ENCODE measurements at places on chromosomes 6 and 20. TPM values are rescaled to one million over a fixed set of nuclear protein-coding genes. Genes with fewer than 3 reads are reported as not detected.

GRCh38 chr6:30006170-30007131, 54.6 kb upstream of the POLR1H start:
- no peak overlapping the region for H3K27ac ChIP-seq
- H3K4me3 ChIP-seq = peak overlapping the region; percentile 57
- H3K27me3 ChIP-seq = no peaks in the 10 kb centered on the region
- H3K4me1 ChIP-seq = peaks cover 26% of the 10 kb centered on the region

DNA sequence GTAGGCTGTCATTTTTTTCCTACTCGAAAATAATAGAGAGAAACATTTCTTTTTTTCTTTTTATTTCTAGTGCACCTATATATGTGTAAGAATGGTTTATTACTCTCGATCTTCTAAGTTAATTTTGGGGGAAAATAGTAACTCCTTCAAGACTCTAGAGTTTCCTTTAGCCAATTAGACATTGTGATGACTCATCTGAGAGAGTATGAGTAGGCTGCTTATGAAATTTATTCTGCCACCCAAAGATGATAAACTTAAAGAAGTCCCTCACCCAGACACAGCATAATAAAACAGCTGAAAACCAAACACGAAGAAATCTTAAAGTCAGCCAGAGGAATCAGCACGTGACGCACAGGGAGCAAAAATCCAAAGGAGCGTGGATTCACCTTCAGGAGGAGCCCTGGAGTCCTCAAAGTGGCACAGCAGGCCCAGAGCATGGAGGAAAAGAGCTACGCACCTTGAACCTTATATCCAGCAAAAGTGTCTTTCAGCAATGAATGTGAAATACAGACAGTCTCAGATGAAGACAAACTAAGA, 81.9 kb downstream of the ERMARD start:
- H3K4me1 ChIP-seq = peaks cover 19% of the 10 kb centered on the region
- DNase-seq = no peak
- no peak overlapping the region for H3K27ac ChIP-seq
- H3K4me3 ChIP-seq = no peak overlapping the region
- no peaks in the 10 kb centered on the region for H3K36me3 ChIP-seq

GRCh38 chr6:112839525-112839961, 492.4 kb downstream of the RFPL4B start:
- no peak overlapping the region for H3K27ac ChIP-seq
- no peak overlapping the region for H3K4me3 ChIP-seq
- H3K36me3 ChIP-seq = no peaks in the 10 kb centered on the region
- DNase-seq = no peak

The HSPA12B gene
- total RNA-seq = not detected

DNA sequence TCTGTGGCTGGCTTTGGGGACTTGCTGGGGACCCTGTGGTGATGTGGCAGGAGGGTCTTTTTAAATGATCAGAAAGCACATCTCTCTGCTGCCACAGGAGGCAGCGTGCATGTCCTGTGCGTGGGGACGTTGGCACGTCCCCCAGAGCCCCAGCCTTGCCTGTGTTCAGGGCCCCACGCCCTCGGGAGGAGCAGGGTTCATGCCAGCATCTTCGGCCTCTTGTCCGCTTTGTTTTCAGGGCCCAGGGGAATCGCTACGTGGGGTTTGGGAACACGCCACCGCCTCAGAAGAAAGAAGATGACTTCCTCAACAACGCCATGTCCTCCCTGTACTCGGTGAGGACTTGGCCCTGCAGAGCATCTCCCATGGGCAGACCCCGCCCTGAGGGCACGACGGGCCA, 6.0 kb downstream of the ARFGAP1 start:
- DNase-seq = no peak
- peaks cover 13% of the 10 kb centered on the region for H3K4me1 ChIP-seq
- no peak overlapping the region for H3K4me3 ChIP-seq
- H3K36me3 ChIP-seq = peaks cover 82% of the 10 kb centered on the region
- no peaks in the 10 kb centered on the region for H3K27me3 ChIP-seq

DNA sequence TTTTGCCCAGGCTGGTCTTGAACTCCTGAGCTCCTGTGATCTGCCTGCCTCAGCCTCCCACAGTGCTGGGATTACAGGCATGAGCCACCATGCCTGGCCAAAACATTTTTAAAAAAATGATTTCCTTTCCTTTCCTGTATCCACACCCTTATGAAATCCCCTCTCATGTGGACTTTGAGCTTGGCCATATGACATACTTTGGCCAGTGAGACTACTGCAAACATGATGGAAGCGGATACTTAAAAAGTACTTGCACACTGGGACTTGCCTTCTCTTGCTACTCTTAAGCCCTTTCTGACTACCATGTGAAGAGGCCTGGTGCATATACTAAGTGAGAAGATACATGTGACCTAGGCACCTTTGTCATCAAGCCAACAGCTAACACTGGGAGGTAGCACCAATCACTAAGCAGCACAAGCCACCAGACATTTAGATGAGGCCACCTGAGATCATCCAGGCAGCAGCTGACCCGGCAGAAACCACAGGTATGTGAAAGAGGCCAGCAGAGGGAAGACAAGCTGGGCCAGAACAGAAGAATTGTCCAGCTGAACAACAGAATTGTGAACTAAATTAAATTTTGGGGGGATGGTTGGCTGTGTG, 78.5 kb upstream of the HDAC2 start:
- H3K27ac ChIP-seq = no peak overlapping the region
- DNase-seq = peak; percentile 80
- no peak overlapping the region for H3K4me3 ChIP-seq
- H3K36me3 ChIP-seq = no peaks in the 10 kb centered on the region
- peaks cover 14% of the 10 kb centered on the region for H3K4me1 ChIP-seq

The PRPH2 gene
- total RNA-seq = 0.06 TPM

- H3K36me3 ChIP-seq = no peaks in the 10 kb centered on the region
- peaks cover 87% of the 10 kb centered on the region for H3K4me1 ChIP-seq
- DNase-seq = peak; percentile 100
- no peaks in the 10 kb centered on the region for H3K27me3 ChIP-seq
Measured at GRCh38 chr20:54103762-54104600, 33.6 kb upstream of the BCAS1 start.

- peaks cover 16% of the 10 kb centered on the region for H3K27me3 ChIP-seq
- no peak overlapping the region for H3K27ac ChIP-seq
- peaks cover 32% of the 10 kb centered on the region for H3K4me1 ChIP-seq
- no peak overlapping the region for H3K4me3 ChIP-seq
- H3K36me3 ChIP-seq = no peaks in the 10 kb centered on the region
Measured at GRCh38 chr20:58130581-58130980, 97.9 kb downstream of the ANKRD60 start.

The MUCL3 gene
- not detected for total RNA-seq

The HDGFL1 gene
- total RNA-seq = not detected

The PLEKHG1 gene
- total RNA-seq = 0.04 TPM

GRCh38 chr6:112827793-112828192, 480.7 kb downstream of the RFPL4B start:
- H3K4me3 ChIP-seq = no peak overlapping the region
- no peak for DNase-seq
- H3K4me1 ChIP-seq = no peaks in the 10 kb centered on the region
- H3K27me3 ChIP-seq = no peaks in the 10 kb centered on the region
- H3K27ac ChIP-seq = no peak overlapping the region

DNA sequence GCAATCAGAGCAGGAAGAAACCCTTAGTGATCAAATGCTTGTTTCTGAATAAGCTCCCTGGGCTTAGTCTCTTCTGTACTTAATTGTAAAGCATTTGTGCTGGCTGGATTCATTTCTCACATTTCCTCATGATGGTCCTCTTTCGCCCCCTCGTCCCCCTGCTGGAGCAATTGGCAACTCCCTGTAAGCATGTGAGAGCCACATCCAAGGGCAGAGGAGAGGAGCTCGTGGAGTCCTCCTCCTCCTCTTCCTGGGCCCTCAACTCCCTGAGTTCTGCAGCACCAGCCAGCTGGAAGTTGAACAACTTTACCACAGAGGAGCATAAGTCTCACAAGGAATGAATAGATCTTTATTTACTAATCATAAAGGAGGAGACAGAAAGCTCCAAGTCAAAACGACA, 12.6 kb downstream of the ANKEF1 start:
- H3K4me1 ChIP-seq = no peaks in the 10 kb centered on the region
- H3K27me3 ChIP-seq = no peaks in the 10 kb centered on the region
- H3K4me3 ChIP-seq = no peak overlapping the region
- no peaks in the 10 kb centered on the region for H3K36me3 ChIP-seq
- H3K27ac ChIP-seq = no peak overlapping the region

GRCh38 chr6:11427723-11428245, 109.8 kb upstream of the TMEM170B start:
- H3K27ac ChIP-seq = peak overlapping the region; percentile 71
- no peaks in the 10 kb centered on the region for H3K27me3 ChIP-seq
- H3K4me1 ChIP-seq = peaks cover 98% of the 10 kb centered on the region
- DNase-seq = peak; percentile 55

The SMOC2 gene
- not detected for total RNA-seq
